ENCODE measurements at places on chromosomes 4 and X.

DNA sequence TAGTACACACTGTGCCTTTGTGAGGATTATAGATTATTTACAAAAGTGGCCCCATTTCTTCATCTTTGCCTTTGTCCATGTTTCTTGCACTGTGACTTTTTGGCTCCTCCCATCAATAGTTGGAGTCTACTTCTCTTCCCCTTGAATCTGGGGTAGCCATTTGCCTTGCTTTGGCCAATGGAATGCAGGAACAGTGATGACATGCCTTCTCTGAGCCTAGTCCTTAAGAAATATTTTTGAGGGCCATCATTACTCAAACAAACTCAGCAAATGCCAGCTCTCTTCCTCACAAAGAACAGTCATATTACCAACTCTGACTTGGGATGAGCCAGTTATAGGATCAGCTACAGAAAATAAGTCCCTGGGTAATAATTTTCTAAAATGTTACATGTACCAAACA is 189.6 kb downstream of the FRMPD4 start:
- no peak for DNase-seq

- no peak for DNase-seq
Observed at GRCh38 chr4:146333895-146334262, 119.5 kb downstream of the REELD1 start.

DNA sequence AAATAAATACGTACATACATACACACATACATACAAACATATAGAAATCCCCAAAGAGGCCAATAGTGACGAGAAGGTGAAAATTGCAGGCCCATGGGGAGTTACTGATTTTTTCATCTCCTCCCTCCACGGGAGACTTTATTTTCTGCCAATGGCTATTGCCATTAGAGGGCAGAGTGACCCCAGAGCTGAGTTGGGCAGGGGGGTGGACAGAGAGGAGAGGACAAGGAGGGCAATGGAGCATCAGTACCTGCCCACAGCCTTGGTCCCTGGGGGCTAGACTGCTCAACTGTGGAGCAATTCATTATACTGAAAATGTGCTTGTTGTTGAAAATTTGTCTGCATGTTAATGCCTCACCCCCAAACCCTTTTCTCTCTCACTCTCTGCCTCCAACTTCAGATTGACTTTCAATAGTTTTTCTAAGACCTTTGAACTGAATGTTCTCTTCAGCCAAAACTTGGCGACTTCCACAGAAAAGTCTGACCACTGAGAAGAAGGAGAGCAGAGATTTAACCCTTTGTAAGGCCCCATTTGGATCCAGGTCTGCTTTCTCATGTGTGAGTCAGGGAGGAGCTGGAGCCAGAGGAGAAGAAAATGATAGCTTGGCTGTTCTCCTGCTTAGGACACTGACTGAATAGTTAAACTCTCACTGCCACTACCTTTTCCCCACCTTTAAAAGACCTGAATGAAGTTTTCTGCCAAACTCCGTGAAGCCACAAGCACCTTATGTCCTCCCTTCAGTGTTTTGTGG is 180.7 kb downstream of the AR start:
- DNase-seq: no peak

DNA sequence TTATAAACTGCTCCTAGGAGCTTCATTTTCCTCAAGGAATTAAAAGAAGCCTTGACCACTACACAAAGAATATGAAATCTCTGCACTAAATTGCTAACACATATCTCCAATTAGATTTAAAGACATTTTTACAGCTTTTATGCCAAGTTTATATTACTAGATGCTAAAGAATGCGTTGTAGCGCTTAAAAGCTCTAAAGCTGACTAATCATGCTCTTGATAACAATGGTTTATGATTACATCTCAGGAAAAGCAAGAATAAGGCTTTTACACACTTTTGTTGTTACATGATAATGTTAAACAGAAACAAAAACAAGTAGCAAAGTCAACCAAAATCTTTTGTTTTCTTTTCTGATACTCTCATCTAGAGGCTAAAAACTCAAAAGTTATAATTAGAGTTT is 44.7 kb downstream of the SLC10A7 start:
- no peak for DNase-seq

- DNase-seq: no peak
Observed at GRCh38 chrX:24153796-24154189, 4.3 kb downstream of the ZFX start.

- DNase-seq: no peak
Observed at GRCh38 chr4:152206646-152207377, 329.1 kb downstream of the FBXW7 start.

- no peak for DNase-seq
Observed at GRCh38 chr4:36651253-36651652, 369.8 kb downstream of the DTHD1 start.

GRCh38 chrX:103730796-103731493 is 20.2 kb downstream of the TMEM31 start:
- no peak for DNase-seq

- peak; percentile 22 for DNase-seq
Observed at GRCh38 chr4:10684631-10685030, at the start of gene CLNK. TSS of gene CLNK (minus strand) at chr4:10684768. CDS start at chr4:10667869, 16,899 bp downstream.

DNA sequence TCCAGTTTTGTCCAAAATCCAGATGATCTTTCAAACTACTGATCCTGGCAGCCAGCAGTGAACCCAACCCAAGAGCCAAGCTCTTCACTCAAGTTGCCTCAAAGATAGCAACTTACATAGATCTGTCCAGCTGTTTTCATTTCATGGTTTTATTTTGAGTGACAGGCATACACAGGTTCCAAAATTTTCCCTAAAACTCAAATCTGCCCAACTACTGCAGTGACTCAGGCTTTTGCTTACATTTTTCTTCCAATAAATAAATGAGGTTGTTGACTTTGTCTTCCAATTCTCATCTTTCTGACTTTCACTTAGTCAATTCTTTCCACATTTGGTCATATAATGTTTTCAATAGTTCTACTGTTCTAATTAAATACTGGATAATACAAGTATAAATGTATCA is 158.8 kb downstream of the TECRL start:
- no peak for DNase-seq

GRCh38 chrX:10089378-10089795 is 67.4 kb upstream of the CLCN4 start:
- peak; percentile 7 for DNase-seq

GRCh38 chr4:5237086-5237660 is 185.9 kb downstream of the STK32B start:
- no peak for DNase-seq

GRCh38 chrX:153600032-153600373 is 1.1 kb upstream of the CCNQ start:
- peak; percentile 43 for DNase-seq

DNA sequence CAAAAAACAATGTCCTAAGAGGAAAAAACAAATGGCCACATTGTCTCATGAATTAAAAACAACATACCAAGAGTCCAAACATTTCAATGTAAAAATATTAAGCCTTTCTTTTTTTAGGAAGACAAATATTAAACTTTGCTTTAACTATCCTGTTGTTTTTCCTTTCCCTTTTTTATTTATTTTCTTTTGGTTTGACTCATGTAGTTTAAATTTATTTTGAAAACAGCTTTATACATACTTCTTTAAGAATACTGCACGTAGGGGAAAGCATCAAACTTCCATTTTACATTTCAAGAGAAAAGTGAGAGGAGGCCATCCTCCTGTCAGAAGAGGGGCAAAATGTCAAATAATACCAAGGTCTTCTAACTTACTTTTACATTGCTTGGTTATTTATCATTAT is 8.7 kb downstream of the GAB1 start:
- DNase-seq: no peak

DNA sequence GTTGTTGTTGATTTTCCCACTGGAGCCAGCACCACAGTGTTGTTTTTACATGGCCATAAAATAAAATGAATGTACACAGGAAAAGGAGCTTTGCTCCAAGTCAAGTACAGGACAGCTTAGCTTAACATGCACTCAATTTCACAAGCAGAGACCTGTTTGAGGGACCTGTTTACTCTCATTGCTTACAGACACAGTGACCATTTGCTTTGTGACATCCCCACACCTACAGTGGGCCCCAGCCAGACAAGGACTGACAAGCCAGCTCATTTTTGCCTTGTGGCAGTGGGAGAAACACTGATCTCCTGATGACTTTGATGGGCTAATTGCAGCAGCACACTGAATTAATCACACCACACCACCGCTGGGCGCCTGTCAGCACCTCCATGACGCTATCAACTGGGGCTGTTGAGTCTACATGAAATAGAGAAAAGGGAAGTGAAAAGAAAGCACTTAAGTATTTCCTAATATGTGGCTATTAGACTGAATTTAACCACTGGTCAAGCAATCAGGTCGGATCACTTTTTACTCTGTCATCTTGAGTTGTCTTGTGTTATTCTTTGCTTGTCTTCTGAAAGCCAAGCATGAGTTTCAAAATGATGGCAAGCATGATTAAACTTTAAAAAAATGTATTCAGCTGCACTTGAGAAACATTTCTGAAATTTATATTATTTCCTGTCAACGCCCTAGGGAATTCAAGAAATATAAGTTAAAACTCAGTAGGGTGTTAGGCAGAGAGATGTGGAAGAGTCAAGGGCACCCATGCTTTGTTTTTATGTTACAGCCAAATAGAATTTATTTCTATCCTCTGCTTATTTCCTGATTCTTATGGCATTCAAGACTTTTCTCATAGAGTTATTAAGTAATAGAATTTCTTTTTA is 557.7 kb downstream of the RAB28 start:
- DNase-seq: peak; percentile 9

Measured in NB4 (cell line).